ENCODE measurements at places on chromosomes 1 and 21. TPM values are rescaled to one million over a fixed set of nuclear protein-coding genes. Genes with fewer than 3 reads are reported as not detected.
A peak's percentile ranks its signal among the peaks of the same experiment; 100 is the strongest.

Gene MTMR11
- total RNA-seq: 4.0 TPM

Gene SIK1
- 5.7 TPM for total RNA-seq

Gene FCN3
- 0.22 TPM for total RNA-seq

Gene LCE1B
- total RNA-seq: not detected

Gene PM20D1
- total RNA-seq: not detected

Gene APOBEC4
- not detected for total RNA-seq

Gene OR2L5
- total RNA-seq: not detected

Gene PCBP3
- 10.8 TPM for total RNA-seq

Gene MAGOH
- 82.7 TPM for total RNA-seq

GRCh38 chr21:29829564-29830275, 110.1 kb downstream of the GRIK1 start:
- H3K27me3 ChIP-seq: no peaks in the 10 kb centered on the region
- DNase-seq: no peak
- no peak overlapping the region for H3K4me3 ChIP-seq

- no peaks in the 10 kb centered on the region for H3K36me3 ChIP-seq
- no peak for DNase-seq
These were observed 18.2 kb upstream of the STMN1 start for GRCh38 chr1:25924454-25924853.

DNA sequence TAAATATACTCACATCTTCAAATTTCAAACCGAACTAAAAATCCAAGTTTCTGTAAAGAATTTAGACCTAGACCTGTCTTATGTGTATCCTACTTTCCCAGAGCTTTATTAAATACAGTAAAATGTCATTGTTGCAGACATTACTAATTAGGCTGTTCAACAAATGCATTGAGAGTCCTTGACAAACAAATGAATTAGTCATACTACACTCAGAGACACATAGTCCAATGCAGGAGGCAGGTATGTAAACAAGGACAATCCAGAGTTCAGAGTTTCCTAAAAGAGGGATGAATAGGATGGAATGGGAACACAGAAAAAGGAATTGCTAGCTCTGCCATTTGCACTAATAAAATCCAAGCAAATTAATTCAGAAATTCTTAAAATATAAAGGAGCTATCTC, 1.6 kb upstream of the EGLN1 start:
- H3K36me3 ChIP-seq: no peaks in the 10 kb centered on the region
- no peak overlapping the region for H3K27ac ChIP-seq
- DNase-seq: no peak
- no peaks in the 10 kb centered on the region for H3K4me1 ChIP-seq

DNA sequence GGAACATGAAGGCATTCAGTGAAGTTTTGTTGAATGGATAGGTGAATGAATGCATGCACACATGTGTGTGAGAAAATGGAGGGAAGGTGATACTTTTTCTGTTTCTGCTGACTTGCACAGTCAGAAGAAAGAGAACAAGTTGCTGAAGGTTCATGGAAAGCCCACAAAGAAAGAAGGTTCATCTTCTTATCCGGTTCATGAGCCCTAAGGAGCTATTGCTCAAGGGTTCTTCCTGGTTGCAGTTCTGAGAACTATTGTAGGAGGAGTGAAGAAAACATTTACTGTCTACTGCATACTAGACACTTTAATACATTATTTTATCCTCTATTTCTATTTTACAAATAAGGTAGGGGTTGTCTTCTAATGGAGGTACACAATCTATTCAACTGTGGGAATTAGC, 13.4 kb upstream of the NIBAN1 start:
- H3K36me3 ChIP-seq: no peaks in the 10 kb centered on the region
- no peak overlapping the region for H3K27ac ChIP-seq
- H3K4me3 ChIP-seq: no peak overlapping the region
- no peaks in the 10 kb centered on the region for H3K27me3 ChIP-seq

DNA sequence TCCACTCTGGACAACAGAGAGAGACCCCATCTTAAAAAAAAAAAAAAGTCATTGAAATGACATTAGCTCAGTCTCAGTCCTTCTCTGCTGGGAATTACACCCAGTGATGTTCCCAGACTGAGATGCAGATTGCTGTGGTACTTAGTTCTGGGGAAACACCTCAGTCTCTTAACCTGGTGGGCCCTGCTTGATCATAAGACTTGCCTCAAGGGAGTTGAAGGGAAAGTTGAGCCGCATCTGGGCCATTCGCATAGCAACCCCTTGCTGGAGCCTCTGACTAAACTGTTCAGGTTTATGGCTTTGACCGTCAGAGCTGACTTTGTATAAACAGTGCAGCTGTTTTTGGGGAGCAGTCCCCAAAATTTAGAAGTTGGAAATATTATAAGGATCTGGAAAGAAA, 13.4 kb downstream of the FCRL4 start:
- no peaks in the 10 kb centered on the region for H3K27me3 ChIP-seq
- H3K4me1 ChIP-seq: peaks cover 8% of the 10 kb centered on the region
- no peaks in the 10 kb centered on the region for H3K36me3 ChIP-seq
- no peak overlapping the region for H3K27ac ChIP-seq

DNA sequence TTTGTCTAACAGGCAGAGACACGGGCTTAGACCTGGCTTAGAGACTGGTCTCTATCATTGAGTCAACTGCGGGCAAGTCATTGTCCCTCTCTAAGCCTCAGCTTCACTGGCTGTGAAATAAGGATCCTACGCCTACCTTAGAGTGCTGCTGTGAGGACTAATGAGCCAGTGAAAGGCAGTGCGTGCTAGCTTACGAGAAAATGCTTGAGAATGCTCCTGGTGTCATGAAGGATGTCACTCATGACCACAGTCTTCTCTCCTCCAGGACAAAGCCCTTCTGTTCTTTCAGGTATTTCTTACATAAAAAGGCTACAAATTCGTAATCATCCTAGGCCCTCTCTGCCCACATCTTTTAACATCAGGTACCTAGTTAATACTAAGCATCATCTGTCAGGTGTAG, 16.5 kb upstream of the A3GALT2 start:
- no peak overlapping the region for H3K4me3 ChIP-seq
- no peaks in the 10 kb centered on the region for H3K36me3 ChIP-seq
- no peak for DNase-seq
- no peaks in the 10 kb centered on the region for H3K27me3 ChIP-seq
- no peak overlapping the region for H3K27ac ChIP-seq
- H3K4me1 ChIP-seq: peaks cover 10% of the 10 kb centered on the region

GRCh38 chr1:66540434-66541032, 6.6 kb downstream of the SGIP1 start:
- H3K36me3 ChIP-seq: no peaks in the 10 kb centered on the region
- H3K27ac ChIP-seq: peak overlapping the region; percentile 55
- no peak overlapping the region for H3K4me3 ChIP-seq
- H3K4me1 ChIP-seq: peaks cover 5% of the 10 kb centered on the region

- no peak overlapping the region for H3K27ac ChIP-seq
- no peaks in the 10 kb centered on the region for H3K27me3 ChIP-seq
- H3K4me1 ChIP-seq: peaks cover 3% of the 10 kb centered on the region
- no peak overlapping the region for H3K4me3 ChIP-seq
- H3K36me3 ChIP-seq: peaks cover 1% of the 10 kb centered on the region
- DNase-seq: no peak
These were observed 8.9 kb downstream of the COQ8A start for GRCh38 chr1:226948996-226949395.

DNA sequence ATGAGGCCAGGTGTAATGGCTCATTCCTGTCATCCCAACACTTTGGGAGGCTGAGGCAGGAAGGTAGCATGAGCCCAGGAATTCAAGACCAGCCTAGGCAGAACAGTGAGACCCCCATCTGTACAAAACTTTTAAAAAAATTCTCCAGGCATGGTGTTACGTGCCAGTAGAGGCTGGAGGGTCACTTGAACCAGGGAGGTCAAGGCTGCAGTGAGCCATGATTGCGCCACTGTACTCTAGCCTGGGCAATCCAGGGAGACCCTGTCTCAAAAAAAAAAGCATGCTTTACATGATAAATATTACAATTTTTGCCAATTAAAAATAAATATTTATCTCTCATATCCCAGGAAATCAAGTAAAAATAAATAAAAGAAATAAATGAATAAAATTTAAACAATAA, 17.6 kb upstream of the VPS45 start:
- no peaks in the 10 kb centered on the region for H3K4me1 ChIP-seq
- H3K27ac ChIP-seq: no peak overlapping the region
- no peak for DNase-seq
- H3K27me3 ChIP-seq: no peaks in the 10 kb centered on the region
- H3K36me3 ChIP-seq: no peaks in the 10 kb centered on the region
- H3K4me3 ChIP-seq: no peak overlapping the region

- H3K4me1 ChIP-seq: peaks cover 7% of the 10 kb centered on the region
- H3K4me3 ChIP-seq: peak overlapping the region; percentile 98
- DNase-seq: no peak
- H3K27me3 ChIP-seq: no peaks in the 10 kb centered on the region
- peaks cover 15% of the 10 kb centered on the region for H3K36me3 ChIP-seq
- peak overlapping the region; percentile 92 for H3K27ac ChIP-seq
These were observed 829 bp downstream of the ADAR start for GRCh38 chr1:154607106-154607608.

- H3K27me3 ChIP-seq: no peaks in the 10 kb centered on the region
- no peak overlapping the region for H3K27ac ChIP-seq
- H3K4me1 ChIP-seq: no peaks in the 10 kb centered on the region
These were observed 38.5 kb downstream of the ZBTB18 start for GRCh38 chr1:244089561-244089960.

DNA sequence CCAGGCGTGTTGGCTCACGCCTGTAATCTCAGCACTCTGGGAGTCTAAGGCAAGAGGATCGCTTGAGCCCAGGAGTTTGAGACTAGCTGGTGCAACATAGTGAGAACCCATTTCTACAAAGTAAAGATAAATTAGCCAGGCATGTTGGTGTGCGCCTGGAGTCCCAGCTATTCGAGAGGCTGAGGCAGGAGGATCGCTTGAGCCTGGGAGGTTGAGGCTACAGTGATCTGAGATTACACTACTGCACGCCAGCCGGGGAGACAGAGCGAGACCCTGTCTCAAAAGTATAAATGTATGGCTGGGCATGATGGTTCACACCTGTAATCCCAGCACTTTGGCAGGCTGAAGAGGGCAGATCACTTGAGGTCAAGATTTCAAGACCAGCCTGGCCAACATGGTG, 51.5 kb upstream of the LBR start:
- peak; percentile 11 for DNase-seq
- H3K4me1 ChIP-seq: 0 out of 2 replicates have a peak, but pooled peaks cover 2% of the 10 kb centered on the region
- H3K36me3 ChIP-seq: no peaks in the 10 kb centered on the region
- H3K4me3 ChIP-seq: no peak overlapping the region
- no peaks in the 10 kb centered on the region for H3K27me3 ChIP-seq

- no peak overlapping the region for H3K4me3 ChIP-seq
- no peak overlapping the region for H3K27ac ChIP-seq
- H3K36me3 ChIP-seq: peaks cover 49% of the 10 kb centered on the region
- no peak for DNase-seq
- H3K4me1 ChIP-seq: no peaks in the 10 kb centered on the region
- H3K27me3 ChIP-seq: no peaks in the 10 kb centered on the region
These were observed 20.5 kb downstream of the LSS start for GRCh38 chr21:46207920-46208591.

DNA sequence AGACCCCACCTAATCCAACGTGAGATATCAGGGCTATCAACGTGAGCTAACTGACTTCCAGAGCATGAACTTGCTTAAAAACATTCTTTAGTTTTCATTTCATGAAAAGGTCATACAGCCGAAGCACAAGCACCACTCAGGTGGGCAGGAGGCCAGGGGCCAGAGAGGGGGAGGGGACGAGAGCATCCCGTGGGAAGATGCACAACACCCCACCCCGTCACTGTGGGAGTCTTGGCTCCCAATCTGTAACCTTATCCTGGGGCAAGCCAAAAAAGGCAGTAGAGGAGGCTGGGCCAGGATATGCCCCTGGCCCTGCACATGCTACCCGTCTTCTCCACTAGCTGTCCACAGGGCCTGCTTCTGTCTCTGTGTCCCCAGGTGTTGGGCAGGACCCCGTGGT, 31.4 kb downstream of the SSBP3 start:
- H3K36me3 ChIP-seq: peaks cover 18% of the 10 kb centered on the region
- H3K4me1 ChIP-seq: peaks cover 35% of the 10 kb centered on the region
- H3K27ac ChIP-seq: no peak overlapping the region
- H3K4me3 ChIP-seq: 0 out of 2 replicates have a peak overlapping the region, but pooled peaks have one; percentile 15

GRCh38 chr1:59685101-59685500, 129.6 kb upstream of the HOOK1 start:
- no peak overlapping the region for H3K4me3 ChIP-seq
- no peaks in the 10 kb centered on the region for H3K36me3 ChIP-seq
- no peak for DNase-seq
- H3K27ac ChIP-seq: no peak overlapping the region
- H3K4me1 ChIP-seq: no peaks in the 10 kb centered on the region
- no peaks in the 10 kb centered on the region for H3K27me3 ChIP-seq

GRCh38 chr1:102896771-102897170, 211.6 kb downstream of the COL11A1 start:
- H3K27me3 ChIP-seq: no peaks in the 10 kb centered on the region
- no peak overlapping the region for H3K27ac ChIP-seq
- no peak overlapping the region for H3K4me3 ChIP-seq
- no peaks in the 10 kb centered on the region for H3K36me3 ChIP-seq
- DNase-seq: no peak

DNA sequence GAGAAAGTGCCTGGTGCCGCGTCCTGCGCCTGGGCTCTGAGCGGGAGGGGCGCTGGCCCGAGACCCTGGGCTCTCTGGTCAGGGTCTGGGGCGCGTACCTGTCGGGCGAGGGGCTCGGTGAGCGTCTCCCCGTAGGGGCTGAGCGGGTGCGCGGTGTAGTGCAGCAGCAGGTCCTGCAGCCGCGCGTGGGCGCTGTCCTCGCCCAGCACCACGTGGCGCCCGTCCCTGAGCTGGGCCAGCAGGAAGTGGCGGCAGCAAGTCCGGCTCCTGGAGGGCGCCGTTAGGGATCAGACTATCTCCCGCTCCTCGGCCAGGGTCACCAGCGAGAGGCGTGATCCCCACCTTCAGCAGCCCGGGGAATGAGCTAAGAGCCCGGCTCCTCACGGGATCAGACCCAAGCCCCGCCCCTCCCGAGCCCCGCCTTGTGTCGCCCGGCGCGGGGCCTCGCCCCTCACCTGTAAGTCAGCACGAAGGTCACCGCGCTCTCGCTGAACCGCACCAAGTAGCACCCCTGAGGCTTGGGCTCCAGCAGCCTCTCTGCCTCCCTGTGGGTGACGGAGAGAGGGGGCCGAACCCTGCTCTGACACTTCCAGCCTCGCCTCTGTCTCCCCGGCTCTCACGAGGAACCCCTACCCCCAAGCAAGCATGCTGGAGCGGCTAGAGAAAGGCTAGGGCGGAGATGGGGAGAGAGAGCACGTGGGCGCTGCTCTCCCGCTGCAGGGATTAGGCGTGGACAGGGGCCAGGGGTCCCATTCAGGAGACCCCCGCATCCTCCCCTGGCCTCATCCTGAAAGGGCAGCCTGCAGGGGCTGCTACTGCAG, 2.7 kb downstream of the SH2D2A start:
- H3K4me1 ChIP-seq: no peaks in the 10 kb centered on the region
- DNase-seq: peak; percentile 87
- H3K36me3 ChIP-seq: peaks cover 4% of the 10 kb centered on the region
- H3K4me3 ChIP-seq: peak overlapping the region; percentile 77

GRCh38 chr1:52294580-52294979, 71.4 kb downstream of the CC2D1B start:
- H3K36me3 ChIP-seq: peaks cover 4% of the 10 kb centered on the region
- H3K27ac ChIP-seq: no peak overlapping the region
- no peaks in the 10 kb centered on the region for H3K27me3 ChIP-seq
